T-helper 17 cell (primary cell): ENCODE measurements at places on chromosomes 3 and 15.

DNA sequence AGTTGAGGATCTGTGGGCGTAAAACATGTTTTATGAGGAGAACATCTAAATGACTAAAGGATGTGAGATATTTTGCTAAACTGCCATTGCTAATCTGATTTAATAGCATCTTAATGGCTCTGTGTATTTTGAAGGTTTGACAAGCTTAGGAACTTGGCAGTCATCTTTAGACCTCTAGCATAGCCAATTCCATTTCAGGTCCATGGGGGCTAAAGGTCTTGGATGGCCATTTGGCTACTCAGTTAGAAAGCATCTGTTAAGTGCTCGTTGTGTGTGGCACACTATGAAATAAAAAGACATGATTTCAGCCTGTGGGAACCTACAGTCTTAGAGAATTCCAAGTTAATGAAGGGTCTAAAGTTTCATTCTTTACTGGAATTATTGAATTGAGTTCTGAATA is 236.2 kb downstream of the IL5RA start:
- DNase-seq: no peak

GRCh38 chr15:67106764-67107013 is 41.3 kb downstream of the SMAD3 start:
- DNase-seq: no peak

DNA sequence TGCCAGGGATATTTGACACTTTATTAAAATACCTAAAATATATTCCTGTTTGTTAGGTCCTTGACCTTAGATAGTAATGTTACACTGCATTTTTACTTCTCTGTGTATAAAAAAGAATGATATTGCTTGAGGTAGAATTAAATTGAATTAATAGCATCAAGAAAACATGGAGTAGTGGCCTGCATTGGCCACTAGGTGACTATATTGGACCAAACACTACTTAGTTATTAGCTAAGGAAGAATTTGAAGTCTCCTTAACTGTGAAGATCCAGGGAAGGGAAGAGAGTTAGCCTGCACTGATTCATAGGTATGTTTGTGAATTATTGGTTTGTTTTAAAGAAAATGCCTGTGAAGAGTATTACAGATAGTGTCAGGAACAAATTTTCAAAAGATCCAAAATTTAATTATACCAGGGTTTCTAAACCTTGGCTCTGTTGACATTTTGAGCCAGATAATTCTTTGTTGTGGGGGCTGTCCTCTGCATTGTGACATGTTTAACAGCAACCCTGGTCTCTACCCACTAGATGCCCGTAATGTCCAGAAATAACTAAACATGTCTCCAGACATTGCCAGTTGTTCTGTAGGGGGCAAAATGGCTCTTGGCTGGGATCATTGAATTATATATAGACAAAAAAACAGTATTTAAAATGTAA is 103.6 kb upstream of the THSD4 start:
- no peak for DNase-seq

- no peak for DNase-seq
These were observed 22.6 kb upstream of the EHD4 start for GRCh38 chr15:41994772-41995475.

DNA sequence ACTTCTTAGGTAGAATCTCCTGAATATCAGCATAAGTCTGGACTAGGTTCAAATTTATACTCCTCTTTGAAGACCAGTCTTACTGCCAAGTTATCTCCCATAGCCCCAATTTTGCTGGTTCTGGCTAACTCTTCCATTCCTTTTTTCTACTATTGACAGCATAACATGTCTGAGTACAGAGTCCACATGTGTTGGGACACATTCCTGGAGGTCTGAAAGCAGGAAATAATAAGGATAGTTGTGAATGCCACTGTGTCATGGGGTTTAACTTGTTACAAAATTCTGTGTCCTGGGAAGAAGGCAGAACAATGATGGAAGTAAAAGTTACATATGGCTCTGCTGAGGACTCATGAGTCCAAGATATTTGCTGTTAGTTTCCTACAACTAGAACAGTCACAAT is 57.4 kb upstream of the ZBTB20 start:
- no peak for DNase-seq

- no peak for DNase-seq
These were observed 2.2 kb upstream of the MEIS2 start for GRCh38 chr15:37102305-37103162.

DNA sequence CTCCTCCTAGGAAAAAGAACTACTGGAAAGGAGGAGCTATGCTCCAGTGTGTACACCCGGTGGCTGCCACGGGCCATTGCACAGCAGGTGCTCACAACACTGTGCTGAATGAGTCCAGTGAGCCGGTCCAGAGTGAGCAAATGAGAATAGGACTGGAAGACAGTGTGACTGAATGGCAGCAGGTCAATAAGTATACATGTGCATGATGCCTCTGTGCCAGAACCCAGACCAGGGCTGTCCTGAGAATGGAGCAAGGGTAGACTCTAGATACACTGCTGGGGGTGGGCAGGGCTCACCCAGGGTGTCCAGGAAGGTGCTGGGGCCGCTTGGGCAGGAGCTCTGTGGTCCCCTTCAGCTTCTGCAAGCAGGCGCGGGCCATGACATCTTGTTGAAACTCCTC is 8.3 kb downstream of the POLG start:
- no peak for DNase-seq

DNA sequence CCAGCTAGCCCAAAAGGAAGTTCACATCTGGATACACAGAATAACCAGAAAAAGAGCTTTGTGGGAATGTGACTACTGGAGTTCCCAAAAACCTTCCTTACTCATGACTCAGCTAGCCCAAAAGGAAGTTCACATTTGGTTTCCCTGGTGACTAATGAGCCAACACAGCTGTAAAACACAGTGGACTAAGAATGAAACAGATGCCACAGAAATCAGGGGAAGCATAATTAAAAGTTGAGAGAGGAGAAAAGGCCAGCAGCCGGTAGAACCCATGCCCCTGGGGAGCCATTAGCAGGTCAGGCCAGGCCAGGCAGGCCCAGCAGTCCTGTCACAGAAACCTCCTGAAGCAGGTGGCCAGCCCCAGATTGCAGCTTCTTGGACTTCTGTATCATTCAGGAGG is 130.3 kb downstream of the GHSR start:
- no peak for DNase-seq

DNA sequence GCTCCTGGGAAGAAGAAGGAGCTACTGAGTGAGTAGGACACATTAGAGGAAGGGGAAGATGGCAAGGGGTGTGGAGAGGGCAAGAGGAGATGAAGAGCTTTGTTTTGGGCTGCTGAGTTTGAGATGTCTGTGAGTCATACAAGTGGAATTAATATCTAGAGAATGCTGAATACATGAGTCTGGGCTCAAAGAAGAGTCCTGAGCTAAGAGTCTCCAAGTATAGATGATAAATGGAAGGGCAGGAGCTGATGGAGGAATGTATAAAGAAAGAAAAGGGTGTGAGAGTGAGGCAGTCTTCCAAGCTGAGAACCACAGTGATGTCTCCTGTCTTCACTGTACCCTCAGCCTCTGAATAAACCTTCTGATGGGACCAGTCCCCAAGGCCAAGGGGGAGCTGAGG is 205.5 kb upstream of the MRPL3 start:
- no peak for DNase-seq

- DNase-seq: no peak
These were observed 221.3 kb upstream of the LYSMD4 start for GRCh38 chr15:99954361-99955180.

DNA sequence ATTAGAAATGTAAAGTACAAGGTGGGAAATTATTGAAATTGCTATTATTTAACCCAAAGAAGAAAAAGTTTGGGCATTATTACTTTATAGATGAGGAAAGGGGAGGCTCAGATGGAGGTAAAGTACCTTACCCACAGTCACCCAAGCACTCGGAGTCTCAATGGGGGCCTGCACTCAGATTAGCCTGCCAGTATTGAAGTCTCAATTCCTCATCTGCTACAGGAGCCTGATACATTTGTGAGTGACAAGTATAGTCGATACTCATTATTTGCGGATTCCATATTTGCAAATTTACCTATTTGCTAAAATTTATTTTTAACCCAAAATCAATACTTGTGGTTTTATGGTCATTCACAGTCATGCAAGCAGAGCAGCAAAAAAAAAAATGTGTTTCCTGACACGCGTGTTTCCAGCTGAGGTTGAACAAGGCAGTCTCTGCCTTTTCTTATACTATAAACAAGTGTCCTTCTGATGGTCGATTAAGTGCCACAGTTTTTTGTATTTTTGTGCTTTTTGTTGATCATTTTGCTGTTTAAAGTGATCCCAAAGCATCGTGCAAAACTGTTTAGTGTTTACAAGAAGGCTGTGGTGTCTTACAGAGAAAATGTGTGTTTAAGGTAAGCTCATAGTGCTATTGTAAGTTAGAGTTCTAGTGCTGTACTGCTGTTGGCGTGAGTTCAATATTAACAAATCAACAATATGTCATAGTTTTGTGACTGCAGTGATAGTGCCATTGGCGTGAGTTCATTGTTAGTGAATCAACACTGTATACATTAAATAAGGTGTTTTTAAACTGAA is 48.0 kb downstream of the ARHGEF26 start:
- DNase-seq: no peak

DNA sequence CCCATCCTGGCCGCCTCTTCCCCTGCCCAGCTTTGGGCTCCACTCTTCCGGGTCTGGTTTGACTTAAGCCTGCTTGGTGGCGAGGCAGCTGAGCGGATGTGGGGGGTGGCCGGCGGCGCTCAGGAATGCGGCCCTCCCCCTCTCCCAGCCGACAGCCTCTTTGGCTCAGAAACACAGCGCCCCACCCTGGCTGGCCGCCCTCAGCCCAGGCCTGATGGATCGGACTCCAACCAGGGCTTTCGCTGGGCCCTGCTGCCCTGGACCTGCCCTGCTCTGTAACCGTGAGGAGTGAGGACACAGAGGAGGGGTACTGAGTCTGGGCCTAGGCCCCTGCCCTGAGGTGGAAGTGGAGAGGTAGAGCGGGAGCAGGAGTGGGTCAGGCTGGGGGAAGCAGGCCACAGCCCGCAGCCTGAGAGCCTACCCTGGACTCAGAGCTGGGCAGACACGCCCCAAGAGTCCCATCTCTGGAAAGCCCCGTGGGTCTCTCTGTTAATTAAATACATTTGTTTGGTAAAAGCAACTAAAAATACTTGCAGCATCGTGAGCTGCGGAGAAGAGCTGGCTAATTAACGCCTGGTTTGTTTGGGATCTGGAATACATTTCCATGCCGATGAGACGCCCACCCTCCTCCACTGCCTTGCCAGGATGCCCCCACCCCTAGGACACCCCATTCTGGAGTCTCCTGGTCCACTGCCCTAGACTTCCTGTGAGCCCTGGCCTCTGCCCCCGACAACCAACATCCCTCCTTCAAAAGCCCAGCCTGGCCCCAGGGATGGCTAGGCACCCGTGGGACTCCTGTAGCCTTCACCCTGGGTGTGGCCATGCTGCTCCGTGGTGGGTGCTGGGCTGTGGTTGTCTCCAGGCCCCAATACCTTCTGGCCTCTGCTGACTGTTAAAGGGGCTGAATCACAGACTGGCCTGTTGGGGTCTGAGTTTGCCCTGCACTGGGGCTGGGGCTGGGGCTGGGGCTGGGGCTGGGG is 19.6 kb downstream of the PLXNA1 start:
- no peak for DNase-seq

DNA sequence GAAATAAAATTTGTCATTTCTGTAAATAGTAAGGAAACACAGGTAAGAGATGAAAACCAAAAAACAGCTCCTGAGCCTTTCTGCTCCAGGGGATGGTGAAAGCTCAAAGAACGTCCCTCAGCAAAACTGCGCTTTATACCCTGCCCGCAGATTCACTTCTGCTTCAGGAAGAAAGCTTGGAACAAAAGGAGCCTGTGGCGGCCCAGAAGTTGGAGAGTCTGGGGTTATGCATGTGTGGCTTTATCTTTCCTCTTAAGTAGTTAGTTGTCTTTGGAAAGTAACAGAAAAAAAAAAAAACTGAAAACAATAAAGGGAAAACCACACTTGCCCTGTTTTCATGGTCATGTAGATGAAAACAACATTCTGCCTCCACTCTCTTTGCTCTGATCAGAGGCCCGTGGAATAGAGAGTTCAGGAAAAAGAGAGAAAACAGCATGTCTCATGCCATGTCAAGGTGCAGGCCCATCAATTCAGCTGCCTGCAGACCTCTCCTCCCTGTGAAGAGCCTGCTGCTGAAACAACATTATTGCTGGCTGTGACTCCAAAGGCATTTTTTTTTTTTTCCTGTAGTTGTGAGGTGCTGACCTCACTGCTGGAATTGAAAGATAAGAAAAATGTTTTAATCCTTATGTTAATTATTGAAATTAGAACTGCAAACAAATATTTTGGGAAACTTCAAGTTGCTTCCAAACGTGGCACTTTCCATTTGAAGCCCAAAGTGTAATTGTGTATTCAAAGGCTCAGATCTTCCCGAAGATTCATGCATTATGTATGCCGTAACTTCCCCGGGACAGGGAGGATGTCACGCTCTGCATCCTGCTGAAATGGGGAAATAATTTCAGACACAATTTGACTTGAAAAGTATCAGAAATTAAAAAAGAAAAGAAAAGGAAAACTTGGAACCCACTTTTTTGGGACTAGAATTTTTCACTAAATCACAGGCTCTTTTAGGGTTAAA is 108.4 kb upstream of the ZNF385D start:
- no peak for DNase-seq

DNA sequence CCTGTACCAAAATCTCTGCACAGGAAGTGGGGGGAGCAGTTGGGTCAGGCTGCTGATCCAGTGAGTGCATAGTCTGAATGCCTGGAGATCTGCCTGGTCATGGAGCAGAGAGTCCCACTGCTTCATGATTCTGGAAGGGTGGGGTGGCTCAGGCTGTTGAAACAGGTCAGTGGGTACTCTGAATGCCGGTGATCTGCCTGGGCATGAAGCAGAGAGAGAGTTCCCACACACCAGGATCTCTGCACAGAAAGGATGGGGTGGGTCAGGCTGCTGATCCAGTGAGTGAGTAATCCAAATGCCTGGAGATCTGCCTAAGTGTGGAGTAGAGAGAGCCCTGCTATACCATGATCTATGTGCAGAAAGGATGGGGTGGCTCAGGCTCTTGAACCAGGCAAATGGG is 16.1 kb upstream of the GCSAM start:
- DNase-seq: no peak

- no peak for DNase-seq
These were observed 32.9 kb upstream of the ACAD9 start for GRCh38 chr3:128846486-128846891.

DNA sequence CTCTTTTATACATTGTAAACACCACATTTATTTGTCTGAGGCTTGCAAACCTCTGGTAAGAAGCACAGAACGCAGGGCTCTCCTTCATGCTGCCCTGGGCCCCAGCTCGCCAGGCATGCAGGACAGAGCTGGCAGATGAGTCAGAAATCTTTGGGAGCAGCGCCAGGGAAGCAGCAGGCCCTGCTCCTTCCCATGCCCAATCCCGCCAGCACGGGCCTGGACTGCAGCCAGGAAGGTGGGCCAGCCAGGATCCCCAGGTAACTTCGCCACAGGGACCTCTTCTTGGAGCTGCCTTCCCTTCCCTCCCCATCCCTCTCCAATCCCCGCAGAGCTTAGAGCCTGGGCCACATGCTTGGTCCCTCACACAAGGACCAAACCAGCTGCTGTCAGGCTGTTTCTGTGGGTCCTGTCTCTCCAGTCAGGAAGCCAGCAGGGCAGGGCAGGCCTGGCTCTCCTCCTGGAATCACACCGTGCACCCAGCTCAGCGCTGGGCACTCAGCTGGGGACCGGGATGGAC is 8.8 kb downstream of the STOML1 start:
- no peak for DNase-seq

GRCh38 chr15:45802140-45802539 is 167.3 kb downstream of the SQOR start:
- DNase-seq: no peak
